ENCODE measurements at places on chromosomes 7 and 10. TPM values are rescaled to one million over a fixed set of nuclear protein-coding genes. Genes with fewer than 3 reads are reported as not detected.

GRCh38 chr10:85874208-85874607 lies 492.4 kb downstream of the GRID1 start:
- no peak for DNase-seq

DNA sequence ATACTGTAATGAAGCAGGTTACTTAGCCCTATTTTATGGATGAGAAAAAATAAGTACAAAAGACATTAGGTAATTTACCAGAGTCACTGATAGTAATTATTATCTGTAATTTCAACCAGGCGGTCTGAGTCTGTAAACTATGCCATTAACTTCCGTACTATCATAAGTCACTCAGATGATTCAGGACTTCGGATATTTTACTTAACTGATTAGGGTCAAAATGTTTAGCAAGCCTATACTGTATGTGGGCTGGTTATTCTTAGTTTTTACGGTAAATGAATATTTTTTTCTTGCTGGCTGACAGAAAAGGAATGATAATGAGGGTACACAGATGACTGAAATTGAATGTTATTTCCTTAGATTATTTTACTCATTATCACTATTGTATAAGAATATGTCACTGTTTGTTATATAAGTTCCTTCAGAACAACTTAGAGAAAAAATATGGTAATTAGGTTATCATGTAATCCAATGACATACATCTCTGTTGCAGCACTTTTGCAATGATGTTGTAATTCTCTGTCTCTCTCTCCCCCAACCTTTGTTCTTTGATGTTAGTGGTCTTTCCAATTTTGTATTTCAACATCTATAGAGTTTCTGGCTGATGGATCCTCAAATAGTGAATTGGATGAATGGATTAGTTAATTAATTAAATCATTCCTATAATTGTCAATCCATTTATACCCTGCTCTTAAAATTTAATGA lies 165.6 kb downstream of the ZEB1 start:
- no peak for DNase-seq

GRCh38 chr7:70346844-70347462 lies 748.7 kb downstream of the AUTS2 start:
- DNase-seq = no peak

DNA sequence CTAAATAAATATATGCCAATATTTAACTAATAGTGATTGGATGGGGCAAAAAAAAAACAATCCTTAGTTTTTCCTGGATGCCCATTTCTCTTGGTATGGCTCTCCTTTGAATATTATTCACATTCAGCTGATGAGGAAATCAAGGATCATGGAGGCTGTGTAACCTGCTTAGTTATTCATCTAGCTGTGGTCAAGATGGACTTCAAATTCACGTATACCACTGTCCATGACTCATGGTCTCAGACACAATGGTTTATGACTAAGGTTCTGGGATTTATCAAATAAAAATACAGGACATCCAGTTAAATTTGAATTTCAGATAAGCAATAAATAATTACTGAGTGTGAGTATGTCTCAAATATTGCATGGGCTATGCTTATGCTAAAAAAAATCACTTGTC lies 191.5 kb upstream of the CELF2 start:
- DNase-seq = no peak

- DNase-seq = no peak
Observed at GRCh38 chr10:70602665-70603448, at the start of gene PRF1. Gene PRF1, minus strand, starts transcription at chr10:70602741. Its CDS starts 1,839 bp downstream, at chr10:70600902.

GRCh38 chr10:725786-726185 lies 36.3 kb upstream of the DIP2C start:
- no peak for DNase-seq

DNA sequence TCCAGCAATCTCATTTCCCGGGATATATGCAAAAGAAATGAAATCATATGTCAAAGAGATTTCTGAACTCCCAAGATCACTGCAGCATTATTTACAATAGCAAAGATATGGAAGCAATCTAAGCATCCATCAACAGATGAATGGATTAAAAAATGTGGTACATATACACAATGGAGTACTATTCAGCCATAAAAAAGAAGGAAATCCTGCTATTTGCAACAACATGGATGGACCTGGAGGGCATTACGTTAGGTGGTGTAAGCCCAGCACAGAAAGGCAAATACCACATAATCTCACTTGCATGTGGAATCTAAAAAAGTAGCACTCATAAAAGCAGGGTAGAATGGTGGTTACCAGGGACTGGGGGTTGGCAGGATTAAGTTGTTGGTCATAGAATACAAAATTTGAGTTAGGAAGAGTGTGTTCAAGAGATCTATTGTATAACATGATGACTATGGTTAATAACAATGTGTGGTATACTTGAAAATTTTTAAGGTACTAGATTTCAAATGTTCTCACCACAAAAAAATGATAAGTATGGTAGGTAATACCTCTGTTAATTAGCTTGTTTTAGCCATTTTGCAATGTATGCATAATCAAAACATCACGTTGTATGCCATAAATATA lies 32.9 kb upstream of the EIF5AL1 start:
- DNase-seq = no peak

GRCh38 chr10:57341294-57341693 lies 926.4 kb downstream of the IPMK start:
- DNase-seq = no peak

DNA sequence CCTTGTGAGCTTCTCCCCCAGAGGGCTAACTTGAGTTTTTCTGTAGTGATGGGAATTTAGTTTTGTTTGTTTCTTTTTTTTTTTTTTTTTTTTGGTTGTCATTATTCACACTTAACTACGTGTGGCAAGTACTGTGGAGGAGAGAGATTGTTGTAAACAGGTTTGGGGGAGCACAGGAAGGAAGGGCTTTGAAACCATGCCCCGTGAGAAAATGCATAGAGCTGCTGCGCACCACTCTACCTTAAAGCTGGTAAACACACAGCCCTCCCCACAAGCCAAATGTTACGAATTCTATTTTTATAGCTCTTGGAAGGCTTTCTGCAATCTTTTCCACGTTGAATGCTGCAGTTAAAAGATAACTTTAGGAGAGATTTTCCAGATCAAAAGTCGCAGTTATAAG lies 76.2 kb downstream of the ZNF22 start:
- DNase-seq = no peak

- peak; percentile 56 for DNase-seq
Observed at GRCh38 chr10:127563718-127564553, 14.8 kb downstream of the NPS start.

DNA sequence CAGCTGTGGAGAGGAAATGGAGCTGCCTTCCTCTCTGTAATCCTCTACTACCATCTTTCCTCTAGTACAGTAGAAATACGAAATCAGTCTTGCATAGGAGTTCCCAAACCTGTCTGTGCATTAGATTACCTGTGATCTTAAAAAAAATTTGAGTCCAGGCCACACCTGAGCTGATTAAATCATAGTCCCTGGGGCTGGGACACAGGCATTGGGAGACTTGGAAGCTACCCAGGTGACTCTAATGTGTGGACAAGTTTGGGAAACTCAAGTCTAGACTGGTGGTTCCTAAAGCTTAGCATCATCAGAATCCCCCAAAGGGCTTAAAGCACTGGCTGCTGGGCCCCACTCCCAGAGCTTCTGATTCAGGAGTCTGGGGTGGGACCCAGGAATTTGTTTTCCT lies 152.7 kb upstream of the GLI3 start:
- DNase-seq = no peak

- DNase-seq = no peak
Observed at GRCh38 chr7:112084520-112084971, 121.7 kb downstream of the DOCK4 start.

- no peak for DNase-seq
Observed at GRCh38 chr10:3892440-3893425, 107.7 kb upstream of the KLF6 start.

DNA sequence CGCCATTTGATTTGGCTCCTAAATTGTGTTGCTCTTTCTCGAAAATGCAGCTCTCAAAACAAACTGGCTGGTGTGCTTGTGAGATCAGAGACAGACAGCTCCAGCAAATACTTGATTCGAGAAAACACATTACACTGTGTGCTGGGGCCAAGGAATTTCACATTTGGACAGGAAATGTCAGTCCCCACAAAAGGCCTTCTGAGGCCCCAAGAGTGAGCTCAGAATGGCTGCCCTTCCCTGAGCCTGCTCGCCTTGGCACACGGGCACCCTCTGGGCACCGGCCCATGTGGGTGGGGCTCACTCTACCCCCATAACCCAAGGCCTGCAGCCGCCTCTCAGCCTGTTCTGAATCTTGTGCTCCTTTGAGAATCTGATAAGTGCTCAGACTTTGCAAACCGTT lies 13.9 kb upstream of the HSPA12A start:
- DNase-seq = no peak

DNA sequence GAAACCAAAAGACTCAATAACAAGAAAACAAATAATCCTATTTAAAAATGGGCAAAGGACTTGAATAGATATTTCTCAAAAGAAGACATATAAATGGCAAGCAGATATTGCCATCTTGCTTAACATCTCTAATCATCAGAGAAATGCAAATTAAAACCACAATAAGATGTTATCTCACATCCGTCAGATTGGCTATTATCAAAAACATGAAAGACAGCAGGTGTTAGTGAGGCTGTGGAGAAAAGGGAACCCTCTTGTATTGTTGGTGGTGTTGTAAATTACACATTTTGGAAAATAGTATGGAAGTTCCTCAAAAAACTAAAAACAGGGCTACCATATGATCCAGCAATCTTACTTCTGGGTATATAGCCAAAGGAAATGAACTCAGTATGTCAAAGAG lies 25.7 kb downstream of the OPALIN start:
- DNase-seq = no peak

DNA sequence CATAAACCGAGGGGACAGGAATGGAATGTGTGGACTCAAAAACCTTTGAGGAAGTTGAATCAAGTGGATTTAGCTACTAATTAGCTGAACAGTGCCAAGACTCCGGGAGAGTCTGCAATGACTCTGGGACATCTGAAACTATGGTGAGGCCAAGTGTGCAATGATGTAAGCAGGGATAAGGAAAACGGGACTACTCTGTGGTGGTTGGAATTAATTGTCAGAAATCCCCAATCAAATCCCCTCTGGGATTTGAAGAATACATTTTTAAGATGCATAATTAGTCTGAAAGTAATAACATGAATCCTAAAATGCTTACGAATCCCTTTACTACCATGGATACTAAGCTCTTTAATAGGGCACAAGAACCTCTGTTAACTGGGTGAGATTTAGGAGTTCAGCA lies 602.8 kb downstream of the NRG3 start:
- no peak for DNase-seq

- no peak for DNase-seq
Observed at GRCh38 chr7:73896454-73896853, 35.5 kb downstream of the TMEM270 start.

DNA sequence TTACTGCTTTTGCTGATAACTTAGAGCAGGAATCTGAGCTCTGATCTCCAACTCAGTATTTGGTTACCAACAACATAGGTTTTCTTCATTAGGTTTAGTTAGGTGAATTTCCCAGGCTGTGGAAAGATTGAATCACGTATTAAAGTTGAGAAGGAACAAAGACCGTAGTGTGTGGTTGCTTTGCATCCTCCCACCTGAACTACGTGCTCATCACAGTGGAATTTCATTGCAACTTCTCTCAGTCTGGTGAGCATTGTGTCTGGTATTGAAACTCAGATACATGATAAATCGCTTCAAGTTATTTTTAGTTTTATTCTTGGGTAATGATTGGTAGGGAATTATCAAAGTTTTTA lies 139.4 kb upstream of the AKR1E2 start:
- DNase-seq = no peak

- no peak for DNase-seq
Observed at GRCh38 chr7:149297034-149297755, 35.2 kb downstream of the ZNF783 start.

- no peak for DNase-seq
Observed at GRCh38 chr10:6842722-6843121, 262.6 kb upstream of the PRKCQ start.

DNA sequence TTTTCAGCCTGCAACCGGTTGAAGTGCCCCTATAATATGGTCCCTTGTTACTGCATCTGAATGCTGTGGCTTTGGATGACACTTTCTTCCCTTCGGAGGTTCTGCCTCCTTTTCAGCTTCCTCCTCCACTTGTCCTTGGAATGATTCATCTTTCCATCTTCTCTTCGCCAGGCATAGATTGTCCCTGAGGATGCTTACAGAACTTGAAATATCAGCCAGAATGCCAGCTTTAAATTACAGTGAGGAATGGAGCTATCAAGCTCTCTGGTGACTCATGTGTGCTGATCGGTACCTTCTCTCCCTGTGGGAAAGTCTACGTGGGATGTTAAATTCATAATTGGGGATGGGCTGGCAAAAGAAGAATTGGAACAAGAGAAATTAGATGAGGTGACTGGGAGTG lies 45.9 kb upstream of the PDK4 start:
- no peak for DNase-seq

GRCh38 chr10:32650246-32650655 lies 204.3 kb downstream of the CCDC7 start:
- DNase-seq = no peak

- DNase-seq = no peak
Observed at GRCh38 chr7:20742913-20743312, 43.8 kb downstream of the SP8 start.

- DNase-seq = no peak
Observed at GRCh38 chr7:37027557-37028341, 303.5 kb upstream of the AOAH start.

DPYSL4 gene
- total RNA-seq = 15.0 TPM

MLXIPL gene
- 8.7 TPM for total RNA-seq

FAM25A gene
- total RNA-seq = not detected

MSMB gene
- not detected for total RNA-seq

BCCIP gene
- total RNA-seq = 39.4 TPM

WNT8B gene
- total RNA-seq = not detected

LIPM gene
- 0.31 TPM for total RNA-seq

SLC18A3 gene
- 0.72 TPM for total RNA-seq

NYAP1 gene
- total RNA-seq = 2.2 TPM
